H1 (cell line): ENCODE measurements at places on chromosomes 16 and 17.

GRCh38 chr16:84268291-84269040 is 26.2 kb upstream of the WFDC1 start:
- DNase-seq, result no peak

- no peak for DNase-seq
Observed at GRCh38 chr17:72175263-72175662, 54.4 kb downstream of the SOX9 start.

DNA sequence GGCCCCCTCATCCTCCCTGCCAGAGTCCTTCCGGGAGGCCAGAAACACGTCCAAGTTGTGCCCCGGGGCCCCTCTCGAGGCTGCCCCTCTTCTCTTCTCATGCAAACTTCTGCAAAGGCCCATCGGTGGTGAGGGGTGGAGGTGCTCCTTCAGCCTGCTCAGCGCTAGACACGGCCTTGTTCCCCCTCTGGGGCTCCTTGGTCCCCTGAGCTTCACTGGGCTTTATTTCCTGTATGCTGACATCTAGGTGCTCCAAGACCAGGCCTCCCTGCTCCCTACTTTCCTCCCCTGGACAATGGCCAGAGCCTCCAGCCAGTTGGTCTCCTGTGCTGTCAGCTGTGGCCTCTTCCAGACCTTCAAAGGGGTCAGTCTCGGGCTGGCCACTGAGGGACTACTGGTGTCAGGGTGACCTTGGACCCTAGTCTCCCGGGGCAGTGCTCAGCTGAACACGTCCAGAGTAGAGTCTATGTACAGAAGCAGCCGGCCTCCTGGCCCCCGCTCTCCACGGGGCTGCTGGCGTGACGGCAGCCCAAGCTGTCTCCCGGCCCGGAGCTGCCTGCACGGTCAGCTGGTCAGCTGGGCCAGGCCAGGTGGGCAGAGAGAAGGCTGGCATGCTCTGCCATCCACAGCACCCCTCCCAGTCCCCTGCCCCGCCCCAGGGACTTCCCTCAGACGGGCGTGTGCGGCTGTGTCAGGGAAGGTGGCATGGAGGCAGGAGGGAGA is 1.7 kb upstream of the PRR35 start:
- no peak for DNase-seq

DNA sequence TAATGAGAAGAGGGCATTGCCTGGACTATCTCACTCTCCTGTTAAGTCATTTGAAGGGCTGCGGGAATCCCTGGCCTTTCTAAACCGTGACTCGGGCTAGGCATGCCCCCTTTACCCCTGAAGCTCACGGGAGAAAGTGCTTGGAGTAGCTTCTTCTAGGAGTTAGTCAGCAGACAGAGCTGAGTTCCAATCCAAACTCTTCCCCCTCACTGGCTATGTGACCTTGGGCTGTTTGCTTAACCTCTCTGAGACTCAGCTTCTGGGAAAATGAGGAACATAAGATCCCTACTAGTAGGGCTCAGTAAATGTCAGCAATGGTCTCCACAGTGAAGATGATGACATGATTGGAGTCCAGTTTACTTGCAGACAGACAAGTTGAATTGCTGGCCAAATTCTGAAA is 5.7 kb upstream of the B9D1 start:
- DNase-seq, result no peak

DNA sequence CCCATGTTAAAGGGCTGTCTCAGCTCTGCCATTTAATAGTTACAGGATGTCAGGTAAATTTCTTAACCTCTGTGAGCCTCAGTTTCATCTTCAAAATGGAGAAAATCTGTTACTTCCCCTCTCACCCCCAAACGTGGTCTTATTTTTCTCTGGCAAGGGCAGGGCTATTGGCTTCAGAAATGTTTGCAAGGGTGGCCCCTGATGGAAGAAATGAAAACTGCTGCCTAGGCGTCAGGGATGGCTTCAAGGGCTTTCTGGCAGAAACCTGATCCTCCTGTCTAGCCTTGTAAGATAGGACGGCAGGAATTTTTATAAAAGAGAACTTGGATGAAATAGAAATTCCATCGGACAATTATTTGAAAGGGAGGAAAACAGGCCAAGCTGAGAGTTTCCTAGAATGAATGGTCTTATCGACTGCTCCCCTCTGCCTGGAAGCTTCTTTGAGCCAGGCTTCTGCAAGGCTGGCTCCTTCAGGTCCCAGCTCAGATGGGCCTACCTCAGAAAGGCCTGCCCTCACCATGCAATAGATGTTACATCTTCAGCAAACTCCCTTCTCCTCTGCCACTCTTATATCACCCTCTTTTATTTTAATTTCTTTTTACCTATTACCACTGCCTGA is 43.0 kb upstream of the TANGO6 start:
- peak; percentile 82 for DNase-seq

DNA sequence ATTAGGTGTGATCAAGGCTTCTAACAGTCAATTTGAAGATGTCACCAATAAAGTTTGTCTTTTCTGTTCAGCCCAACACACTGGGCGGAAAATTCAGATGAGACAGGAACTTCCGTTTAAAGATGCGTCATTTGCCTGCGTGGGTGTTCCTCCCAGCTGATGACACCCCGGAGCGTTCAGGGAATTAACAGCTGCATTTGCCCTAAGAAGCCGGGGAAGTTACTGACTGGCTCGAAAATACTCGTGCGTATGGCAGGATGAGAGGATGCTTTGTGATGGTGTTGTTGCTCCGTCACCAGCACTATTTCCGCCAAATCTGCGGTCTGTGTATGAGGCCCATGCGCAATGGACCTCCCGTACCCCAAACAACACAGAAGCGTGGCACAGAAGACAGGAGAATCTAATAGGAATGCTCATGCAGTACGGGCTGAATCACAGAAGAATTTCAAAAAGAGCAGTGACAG is 11.9 kb upstream of the PVALEF start:
- DNase-seq, result no peak

GRCh38 chr17:72150632-72151460 is 30.0 kb downstream of the SOX9 start:
- peak; percentile 50 for DNase-seq

DNA sequence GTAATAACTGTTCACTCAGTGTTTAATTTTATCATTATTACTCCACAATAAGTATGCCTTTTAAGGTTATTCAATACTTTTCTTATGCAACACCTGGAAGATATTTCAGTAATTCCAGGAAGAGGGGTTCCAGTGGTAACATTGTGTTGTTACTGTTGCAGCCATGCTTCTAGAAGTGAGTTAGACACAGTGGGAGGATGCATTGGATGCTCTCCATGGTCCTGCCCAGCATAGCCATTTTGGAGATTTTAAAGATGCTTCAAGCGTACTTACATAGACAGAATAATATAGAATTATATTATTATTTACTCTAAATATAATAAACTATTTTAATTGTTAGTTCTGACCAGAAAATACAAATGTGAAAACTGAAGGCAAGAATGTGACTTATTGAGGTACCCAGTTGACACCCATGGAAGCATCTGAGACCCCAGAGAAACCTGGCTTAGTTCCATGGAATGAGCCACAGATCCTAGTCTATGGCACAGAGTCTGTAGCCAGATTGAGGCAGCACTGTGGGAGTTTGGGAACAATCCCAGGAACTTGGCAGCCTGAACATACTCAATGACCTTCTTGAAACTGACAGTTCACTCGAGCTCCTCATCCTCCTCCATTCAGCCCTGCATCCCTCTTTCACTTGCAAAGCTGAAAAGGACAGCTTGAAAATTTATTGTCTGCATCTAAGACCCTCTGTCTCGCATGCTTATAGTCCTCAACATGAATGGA is 190.1 kb upstream of the HS3ST4 start:
- DNase-seq, result no peak

GRCh38 chr16:2835638-2836493 is 5.8 kb downstream of the ZG16B start:
- peak; percentile 72 for DNase-seq

DNA sequence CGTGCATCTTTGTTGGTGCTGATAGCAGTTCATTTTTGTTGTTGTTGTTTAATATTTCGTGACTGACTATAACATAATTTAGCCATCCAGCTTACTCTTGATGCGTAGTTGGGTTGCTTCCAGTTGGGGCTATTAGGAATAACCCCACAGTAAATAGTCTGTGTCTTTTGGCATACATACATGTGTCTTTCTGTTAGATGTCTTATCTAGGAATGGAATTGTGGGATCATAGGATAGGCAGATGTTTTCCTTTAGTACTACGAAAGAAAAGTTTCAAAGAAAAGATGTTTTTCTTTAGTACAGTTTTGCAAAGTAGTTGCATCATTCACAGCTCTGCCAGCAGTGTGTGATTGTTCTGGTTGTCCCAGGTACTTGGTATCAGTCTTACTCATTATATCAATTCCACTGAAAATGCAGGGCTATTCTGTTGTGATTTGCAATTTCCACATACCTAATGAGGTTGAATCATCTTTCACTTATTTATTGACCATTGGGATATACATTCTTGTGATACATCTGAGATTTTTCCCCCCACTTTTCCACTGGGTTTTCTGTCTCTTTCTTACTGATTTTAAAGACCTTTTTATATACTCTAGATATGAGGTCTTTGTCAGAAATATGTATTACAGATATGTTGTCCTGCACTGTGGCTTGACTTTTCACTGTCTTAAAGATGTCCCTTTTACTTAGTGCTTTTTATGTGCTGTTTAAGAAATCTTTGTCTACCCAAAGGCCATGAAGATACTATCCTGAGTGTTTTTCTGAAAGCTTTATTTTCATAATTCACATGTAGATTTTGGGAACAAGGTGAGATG is 173.3 kb downstream of the MRTFB start:
- no peak for DNase-seq
